ENCODE measurements at places on chromosomes 4 and X.

- no peak for DNase-seq
Measured at GRCh38 chr4:94690851-94691254, 66.9 kb upstream of the BMPR1B start.

DNA sequence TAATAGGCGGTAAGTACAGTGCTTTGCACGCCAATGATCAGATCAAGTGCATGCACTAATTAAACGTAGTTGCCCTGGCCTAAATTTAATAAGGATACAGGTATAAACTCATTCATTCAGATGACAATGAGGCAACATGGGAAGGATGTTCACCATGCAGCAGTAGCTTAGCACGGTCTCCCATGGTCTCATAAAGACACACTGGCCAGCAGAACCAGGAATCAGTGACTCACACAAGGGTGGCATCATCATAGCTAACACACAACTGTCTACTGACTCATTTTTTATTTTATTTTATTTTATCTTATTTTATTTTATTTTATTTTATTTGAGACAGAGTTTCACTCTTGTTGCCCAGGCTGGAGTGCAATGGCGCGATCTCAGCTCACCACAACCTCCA lies 42.7 kb downstream of the TMEM156 start:
- no peak for DNase-seq

DNA sequence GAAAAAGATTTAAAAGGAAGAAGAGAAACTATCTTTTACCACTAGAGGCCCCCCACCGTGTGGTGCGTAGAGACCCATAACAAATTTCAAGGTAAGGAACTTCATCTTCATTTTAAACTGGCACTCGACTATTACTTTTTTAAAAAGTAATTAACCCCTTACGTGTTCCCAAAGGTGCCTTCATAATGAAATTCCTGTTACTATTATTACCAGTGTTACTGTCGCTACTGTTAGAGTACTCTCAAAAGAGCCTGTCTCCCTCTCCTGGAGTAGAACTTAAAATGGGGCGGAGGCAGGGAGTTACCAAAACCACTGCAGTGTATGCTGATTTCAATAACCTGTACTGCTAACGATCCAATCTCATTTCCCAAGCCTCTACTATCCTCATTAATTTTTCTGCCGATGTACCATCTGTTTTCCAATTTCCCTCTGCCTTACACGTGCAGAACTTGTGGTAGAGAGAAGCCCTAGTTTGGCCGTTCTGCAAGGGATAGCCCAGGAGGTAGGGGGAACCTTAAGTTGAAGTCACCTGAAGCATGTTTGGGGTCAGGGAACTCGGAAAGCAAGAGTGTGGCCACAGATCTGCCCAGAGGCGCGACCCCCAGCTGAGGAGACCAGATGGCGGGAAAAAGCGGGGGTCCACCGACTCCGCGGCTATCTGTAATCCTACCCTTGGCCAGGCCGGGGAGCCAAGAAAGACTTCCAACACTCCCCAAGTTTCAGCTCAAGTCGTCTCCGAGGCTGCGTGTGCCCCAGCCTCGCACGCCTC lies 720 bp upstream of the STK26 start:
- DNase-seq = no peak

GRCh38 chrX:13750204-13750603 lies 15.7 kb downstream of the OFD1 start:
- no peak for DNase-seq

DNA sequence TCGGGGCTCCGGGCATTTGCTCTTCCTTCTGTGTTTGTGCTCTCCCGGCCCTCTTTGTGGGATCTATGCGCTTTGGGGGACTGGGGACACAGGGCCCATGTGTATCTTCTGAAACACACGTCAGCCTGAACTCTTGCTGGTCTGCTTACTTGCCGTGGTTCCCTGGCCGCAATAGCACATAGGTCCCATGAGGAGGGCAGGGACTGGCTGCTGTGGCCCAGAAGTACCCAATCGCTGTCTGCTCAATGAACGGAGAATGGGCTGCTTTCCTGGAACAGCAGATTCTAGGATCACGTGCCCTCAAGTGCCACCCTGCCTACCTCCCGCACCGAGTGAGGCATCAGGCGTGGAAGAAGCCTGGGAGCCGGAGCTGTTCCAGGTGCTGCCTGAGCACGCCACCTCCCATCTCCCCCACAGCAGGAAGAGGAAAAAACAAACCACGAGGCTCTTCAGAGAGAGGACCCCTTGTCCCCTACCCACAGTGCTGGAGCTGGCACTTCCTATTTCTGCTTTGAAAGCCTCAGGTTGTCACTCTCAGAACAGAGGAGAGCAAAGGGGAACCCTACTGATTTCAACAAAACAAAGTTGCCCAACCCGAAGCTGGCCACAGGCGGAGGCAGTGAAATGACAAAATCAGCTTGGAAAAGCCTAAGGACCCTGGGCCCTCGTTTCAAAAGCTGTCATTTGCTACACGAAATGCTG lies 3.8 kb downstream of the G6PD start:
- no peak for DNase-seq

DNA sequence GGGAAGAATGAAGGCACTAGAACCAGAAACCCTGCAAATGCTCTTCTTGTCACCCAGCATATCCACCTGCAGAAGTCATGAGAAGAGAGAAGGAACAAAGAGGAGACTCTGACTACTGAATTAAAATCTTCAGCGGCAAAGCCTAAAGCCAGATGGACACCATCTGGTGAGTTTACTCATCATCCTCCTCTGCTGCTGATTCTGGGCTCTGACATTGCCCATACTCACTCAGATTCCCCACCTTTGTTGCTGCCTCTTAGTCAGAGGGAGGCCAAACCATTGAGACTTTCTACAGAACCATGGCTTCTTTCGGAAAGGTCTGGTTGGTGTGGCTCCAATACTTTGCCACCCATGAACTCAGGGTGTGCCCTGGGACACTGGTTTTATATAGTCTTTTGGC lies 181.7 kb downstream of the AR start:
- no peak for DNase-seq

DNA sequence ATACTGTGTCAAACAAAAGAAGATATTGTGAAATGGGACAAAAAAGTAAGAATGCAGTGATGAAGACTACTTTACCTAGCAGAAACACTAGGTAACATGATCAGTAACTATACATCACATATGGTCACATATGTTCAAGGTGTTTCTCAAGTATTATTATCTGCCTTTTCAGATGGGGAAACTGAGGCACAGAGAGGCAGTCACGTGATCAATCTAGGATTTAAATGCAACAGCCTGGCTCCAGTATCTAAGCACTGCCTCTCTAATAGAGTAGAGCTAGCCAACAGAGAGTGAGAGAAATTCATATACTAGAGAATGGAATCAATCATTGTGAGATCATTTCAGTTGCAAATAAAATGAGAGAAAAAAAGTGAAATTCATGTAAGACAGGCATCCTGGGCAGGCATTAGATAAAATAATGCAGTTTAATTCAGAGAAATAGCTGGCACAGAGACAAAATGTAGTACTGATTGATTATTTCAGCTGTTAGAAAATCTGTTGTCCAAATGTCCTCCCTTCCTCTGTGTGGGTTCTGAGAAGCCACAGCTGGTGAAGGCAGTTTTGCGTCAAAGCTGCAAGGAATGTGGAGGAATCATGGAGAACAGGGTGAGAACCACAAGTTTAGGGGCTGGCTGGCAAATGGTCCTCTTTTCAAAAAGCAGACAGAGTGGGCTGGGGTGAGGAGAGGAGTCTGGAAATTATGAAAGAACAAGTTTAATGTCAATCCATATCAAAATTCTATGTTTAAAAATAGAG lies 26.0 kb downstream of the SMIM43 start:
- no peak for DNase-seq

- no peak for DNase-seq
Measured at GRCh38 chr4:20916106-20916505, 215.8 kb downstream of the PACRGL start.

DNA sequence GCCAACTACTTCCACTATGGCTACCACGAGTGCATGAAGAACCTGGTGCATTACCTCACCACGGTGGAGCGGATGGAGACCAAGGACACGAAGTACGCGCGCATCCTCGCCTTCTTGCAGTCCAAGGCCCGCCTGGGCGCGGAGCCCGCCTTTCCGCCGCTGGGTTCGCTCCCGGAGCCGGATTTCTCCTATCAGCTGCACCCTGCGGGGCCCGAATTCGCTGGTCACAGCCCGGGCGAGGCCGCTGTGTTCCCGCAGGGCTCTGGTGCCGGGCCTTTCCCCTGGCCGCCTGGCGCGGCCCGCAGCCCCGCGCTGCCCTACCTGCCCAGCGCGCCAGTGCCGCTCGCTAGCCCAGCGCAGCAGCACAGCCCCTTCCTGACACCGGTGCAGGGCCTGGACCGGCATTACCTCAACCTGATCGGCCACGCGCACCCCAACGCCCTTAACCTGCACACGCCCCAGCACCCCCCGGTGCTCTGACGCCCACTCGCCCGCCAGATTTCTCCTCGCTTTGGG lies 2.1 kb downstream of the HELT start:
- DNase-seq = no peak

DNA sequence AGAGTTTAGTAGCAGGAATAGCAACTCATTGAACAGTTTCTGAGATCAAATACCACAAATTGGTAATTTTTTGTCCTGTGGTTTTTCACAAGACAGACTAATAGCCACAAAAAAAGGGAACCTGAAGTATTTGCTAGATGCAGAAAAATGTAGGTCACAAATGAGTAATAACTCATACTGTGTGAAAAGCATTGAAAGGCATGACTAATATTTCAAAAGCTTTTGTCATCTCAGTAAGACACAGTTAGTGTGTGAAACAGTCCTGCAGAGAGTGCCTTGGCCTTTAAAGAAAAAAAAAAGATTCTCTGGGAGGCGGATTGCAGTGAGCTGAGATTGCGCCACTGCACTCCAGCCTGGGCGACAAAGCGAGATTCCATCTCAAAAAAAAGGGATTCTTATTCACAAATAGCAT lies 31.4 kb upstream of the SLC25A31 start:
- no peak for DNase-seq

DNA sequence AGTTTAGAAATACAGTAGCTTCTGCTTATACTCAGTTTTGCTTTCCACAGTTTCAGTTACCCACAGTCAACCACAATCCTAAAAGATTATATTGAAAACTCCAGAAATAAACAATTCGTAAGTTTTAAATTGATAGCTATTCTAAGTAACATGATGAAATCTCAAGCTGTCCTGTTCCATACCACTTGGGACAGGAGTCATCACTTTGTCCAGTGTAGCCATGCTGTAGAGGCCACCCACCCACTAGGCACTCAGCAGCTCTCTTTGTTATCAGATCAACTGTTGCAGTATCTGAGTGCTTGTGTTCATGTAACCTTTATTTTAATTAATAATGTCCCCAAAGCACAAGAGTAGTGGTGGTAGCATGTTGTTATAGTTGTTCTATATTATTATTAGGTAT lies 117.5 kb upstream of the IQCM start:
- no peak for DNase-seq

DNA sequence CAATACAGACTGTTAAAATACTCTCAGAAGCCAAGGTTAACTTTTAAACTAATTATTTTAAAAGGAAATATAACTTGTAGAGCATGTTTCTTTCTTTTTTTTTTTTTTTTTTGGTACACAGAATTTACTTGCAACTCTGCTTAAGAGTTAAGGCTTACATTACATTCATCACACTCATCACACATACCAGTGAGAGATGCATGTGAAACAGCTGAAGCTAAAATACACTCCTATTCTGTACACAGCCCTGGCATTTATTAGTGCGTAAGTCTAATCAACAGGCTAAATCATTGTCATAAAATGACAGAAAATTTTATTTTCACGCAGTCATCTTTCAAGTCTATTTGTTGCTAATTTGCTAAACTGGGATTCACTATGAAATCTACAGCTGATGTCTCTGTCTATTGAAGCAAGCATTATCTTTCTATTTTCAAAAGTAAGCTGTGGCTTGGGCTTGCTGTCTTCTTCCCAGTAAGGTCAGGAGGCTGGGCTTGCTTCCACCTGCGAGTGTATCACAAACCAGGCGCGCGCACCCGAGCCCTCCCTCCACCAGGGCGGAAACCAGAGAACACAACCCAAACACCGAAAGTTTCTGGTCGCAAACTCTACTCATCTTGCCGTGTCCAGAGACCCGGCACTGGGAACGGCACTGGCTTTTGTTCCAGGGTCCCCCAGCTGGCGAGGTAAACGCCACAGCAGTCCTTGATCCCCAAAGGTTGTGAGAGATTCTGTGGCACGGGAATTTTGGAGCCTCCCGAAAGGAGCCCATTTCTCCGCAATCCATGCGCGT lies 3.9 kb downstream of the MAML3 start:
- DNase-seq = peak; percentile 32

GRCh38 chr4:13599159-13599558 lies 28.4 kb downstream of the BOD1L1 start:
- DNase-seq = no peak

- no peak for DNase-seq
Measured at GRCh38 chr4:8652181-8653078, 59.9 kb downstream of the CPZ start.

GRCh38 chrX:98956014-98956413 lies 1454.1 kb downstream of the PCDH19 start:
- DNase-seq = no peak

DNA sequence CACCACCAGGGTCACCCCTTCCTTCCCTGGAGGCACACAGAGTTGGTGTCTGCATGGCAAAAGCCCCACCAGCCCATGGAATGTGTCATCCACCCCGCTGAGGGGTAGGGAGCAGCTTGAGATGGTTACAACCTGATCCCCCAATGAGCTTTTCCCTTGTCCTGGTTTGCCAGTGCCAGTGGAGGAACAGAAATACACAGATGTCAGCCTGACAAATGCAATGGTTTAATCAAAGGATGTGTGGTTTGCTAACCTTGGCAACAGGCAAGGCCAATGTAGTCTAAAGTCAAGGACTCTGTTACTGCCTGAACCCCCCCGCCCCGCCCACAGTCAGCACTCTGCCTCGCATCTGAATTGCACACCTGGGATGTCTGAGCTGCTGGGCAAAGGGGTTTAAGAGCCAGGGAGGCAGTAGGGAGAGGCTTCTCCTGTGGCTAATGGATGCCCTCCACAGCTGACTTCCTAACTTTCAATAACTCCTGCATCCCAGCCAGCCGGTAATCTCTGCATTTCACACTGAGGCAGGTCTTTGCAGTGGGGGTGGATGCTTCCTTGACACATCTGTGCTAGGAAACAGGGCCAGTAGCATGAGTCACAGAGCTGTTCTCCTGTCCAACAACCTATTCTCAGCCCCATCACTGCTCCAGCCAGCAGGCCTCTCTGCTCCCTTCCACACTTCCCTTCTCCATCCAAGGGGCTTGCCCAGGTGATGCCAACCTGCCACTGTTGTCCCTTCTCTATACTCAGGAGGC lies 137.5 kb downstream of the AMMECR1 start:
- no peak for DNase-seq

DNA sequence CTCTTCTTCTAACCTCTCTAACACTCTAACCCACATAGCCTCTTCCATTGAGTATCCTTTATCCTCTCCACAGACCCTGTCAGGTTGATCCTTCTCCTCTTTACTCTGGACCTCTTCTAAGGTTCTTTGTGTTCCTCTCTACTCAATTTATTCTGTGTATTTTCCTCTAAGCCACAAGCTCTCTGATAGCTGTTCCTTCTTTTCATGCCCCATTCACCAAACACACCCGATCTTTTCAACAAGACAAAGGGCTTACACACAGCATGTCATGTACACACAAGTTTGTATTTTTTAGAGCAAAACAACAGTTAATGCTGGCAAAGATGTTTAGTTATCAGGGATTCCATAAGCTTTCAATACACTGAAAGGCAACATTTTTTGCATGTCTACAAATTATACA lies 1.9 kb downstream of the SPIN2B start:
- no peak for DNase-seq

GRCh38 chr4:151865312-151865711 lies 104.5 kb upstream of the GATB start:
- DNase-seq = peak; percentile 10

Measured in substantia nigra (tissue), 51 donors.